ENCODE measurements at places on chromosomes 2 and 18. TPM values are rescaled to one million over a fixed set of nuclear protein-coding genes. Genes with fewer than 3 reads are reported as not detected.

- no peak for DNase-seq
Observed at GRCh38 chr2:69499966-69500365, 62.7 kb upstream of the NFU1 start.

DNA sequence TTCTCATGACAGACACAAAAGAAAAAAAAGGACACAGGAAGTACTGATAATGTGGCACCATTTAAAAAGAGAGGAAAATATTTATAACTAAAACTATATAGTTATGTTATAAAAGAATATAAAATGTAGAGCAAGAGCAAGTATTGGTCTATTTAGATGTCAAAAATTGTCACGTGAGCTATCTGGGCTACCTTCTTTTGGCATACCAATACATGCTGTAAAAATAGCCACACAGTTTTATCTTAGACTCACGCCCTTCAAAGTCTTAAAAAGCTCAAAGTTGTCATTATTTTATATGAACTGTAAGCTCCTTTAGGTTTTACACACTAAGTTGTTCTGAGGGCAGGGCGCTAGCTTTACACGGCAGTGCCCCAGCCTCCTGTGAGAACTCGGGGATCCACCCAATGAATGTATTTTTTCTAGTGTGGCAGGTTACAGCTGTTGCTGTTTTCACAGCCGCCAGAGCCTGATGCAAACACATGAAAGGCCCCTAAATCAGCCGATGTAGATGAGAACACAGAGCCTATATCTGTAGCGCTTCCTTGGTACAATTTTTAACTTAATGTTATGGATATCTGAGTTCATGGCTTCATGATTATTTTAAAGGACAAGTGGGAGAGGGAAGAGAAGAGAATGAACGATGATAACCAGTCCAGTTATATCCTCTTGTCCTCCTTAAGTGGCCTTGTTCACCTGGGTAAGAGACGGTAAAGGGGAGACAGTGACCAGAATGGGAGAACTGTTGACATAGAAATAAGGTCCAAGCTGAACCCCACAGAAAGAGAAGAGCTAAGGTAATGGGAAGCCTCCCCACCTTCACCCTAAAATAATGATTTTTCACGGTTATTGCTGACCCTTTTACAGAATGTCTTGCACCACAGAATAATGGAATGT lies 130.8 kb downstream of the CACNB4 start:
- no peak for DNase-seq

DOCK10 gene
- total RNA-seq = 29.7 TPM

DNA sequence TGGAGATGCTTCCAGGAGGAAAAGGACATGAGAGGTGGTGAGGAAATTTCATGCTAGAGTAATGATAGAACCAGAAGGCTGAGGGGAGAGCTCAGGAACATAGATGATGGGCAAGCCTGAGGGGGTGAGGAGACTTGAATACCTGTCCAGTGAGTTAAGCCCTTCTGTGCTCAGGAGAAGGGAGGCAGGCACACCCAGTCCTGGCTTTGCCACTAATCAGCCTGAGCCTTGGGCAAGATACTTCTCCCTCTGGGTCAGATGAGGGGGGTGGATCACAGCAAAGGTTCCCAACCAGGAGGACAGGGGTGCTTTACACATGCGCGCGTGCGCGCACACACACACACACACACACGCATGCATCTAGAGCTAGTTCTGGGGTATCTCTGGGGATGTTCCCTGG lies 151.6 kb upstream of the MSH6 start:
- DNase-seq = no peak

STPG4 gene
- total RNA-seq = 0.26 TPM

- DNase-seq = peak; percentile 60
Observed at GRCh38 chr2:70124983-70125480, 37.8 kb downstream of the PCBP1 start.

- DNase-seq = no peak
Observed at GRCh38 chr2:210445116-210445707, 31.3 kb downstream of the LANCL1 start.

MAPRE3 gene
- total RNA-seq = 17.5 TPM

GRCh38 chr2:230788554-230789175 lies 76.0 kb downstream of the CAB39 start:
- DNase-seq = no peak

DNA sequence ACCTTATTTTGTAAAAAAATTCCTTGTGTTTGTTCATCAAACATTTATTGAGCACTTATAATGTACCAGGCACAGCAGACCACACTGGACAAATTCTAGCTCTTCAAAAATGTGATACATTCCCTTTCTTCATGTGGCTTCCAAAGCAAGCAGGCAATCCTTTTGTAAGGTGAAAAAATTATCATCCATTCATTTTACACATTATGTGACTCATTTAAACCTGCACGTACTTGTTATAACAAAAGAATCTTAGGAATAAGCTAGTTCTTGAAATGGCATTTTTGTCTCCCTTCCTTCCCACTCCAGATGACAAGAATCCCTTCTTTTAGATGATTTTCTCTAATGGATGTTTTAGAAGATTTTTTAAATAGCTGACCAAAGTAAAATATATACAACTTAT lies 104.6 kb downstream of the KLF7 start:
- DNase-seq = no peak

- peak; percentile 77 for DNase-seq
Observed at GRCh38 chr18:903701-904100, 970 bp upstream of the ADCYAP1 start.

- no peak for DNase-seq
Observed at GRCh38 chr2:14756981-14757657, 124.6 kb downstream of the LRATD1 start.

SLC9A4 gene
- not detected for total RNA-seq

DNA sequence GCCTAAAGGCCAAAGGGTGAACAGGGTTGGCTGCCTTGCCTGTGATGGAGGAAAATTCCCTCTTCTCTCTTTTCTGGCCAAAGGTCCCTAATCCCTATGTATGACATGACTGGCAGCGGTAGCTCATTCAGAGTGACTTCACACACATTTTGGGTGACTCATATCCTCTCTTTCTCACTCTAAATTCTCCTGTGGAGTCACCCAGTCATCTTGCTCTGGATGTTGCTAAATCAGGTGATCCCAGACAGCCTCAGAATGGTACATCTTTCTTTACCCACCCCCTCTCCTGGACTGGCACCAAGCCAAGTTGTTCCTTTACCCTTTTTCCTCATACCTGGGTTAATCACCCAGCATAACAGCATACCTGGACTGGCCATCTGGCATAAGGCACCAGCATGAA lies 77.2 kb downstream of the NEURL3 start:
- DNase-seq = no peak

TMEM214 gene
- total RNA-seq = 55.2 TPM

- no peak for DNase-seq
Observed at GRCh38 chr2:68290901-68291300, 28.8 kb downstream of the CNRIP1 start.

TBC1D8 gene
- total RNA-seq = 8.8 TPM

- DNase-seq = no peak
Observed at GRCh38 chr2:6784291-6784690, 81.4 kb downstream of the CMPK2 start.

DNA sequence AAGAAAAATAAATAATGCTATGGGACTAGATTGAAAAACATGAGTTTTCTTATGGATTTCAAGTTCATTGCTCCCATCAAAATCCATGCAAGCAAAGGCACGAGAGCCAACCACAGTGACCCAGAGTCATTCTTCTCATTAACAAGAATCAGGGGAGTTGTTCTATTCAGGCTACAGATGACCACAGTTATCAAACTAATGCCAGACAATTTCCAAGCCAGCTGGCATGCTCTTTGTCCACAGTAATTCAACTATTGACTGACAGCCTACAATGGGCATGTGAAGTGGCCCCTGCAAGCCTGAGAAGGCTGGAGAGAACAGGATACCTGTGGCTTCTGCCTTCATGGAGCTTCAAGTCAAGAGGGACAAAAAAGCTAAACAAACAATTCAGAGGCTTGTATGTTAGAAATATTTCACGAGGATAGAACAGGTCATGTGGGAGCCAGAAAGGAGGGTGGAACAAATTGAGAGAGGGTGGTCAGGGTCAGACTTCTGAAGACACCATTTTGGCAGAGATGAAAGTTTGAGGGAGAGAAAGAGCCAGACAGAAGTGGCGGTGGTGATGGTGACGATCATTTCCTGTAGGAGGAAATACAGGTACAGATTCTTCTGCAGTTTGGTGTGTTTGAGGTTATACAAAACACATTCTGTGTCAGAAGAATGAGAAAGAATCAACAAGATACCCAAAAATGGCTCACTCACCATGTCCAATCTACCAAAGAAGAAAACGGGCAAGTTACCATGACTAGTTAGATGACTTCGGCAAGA lies 732.4 kb downstream of the RNF144A start:
- no peak for DNase-seq

DNA sequence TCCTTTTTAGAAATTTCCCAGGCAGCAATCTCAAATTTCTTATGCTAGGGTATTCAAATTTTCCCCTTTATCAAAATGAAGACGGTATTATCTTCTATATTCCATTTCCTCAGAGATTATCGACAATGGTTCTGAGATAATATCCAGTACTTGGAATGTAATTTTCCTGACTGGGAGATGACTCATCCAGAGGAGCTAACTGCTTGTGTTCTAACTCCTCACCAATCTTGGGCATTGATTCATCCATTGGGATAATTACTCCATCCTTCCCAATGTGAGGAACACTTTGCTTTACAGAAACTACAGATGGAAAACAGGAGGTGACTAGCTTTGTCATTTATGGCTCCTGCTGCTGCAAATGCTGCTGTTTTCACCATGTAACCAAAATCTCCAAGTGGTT lies 239.4 kb upstream of the LYPD1 start:
- no peak for DNase-seq

DNA sequence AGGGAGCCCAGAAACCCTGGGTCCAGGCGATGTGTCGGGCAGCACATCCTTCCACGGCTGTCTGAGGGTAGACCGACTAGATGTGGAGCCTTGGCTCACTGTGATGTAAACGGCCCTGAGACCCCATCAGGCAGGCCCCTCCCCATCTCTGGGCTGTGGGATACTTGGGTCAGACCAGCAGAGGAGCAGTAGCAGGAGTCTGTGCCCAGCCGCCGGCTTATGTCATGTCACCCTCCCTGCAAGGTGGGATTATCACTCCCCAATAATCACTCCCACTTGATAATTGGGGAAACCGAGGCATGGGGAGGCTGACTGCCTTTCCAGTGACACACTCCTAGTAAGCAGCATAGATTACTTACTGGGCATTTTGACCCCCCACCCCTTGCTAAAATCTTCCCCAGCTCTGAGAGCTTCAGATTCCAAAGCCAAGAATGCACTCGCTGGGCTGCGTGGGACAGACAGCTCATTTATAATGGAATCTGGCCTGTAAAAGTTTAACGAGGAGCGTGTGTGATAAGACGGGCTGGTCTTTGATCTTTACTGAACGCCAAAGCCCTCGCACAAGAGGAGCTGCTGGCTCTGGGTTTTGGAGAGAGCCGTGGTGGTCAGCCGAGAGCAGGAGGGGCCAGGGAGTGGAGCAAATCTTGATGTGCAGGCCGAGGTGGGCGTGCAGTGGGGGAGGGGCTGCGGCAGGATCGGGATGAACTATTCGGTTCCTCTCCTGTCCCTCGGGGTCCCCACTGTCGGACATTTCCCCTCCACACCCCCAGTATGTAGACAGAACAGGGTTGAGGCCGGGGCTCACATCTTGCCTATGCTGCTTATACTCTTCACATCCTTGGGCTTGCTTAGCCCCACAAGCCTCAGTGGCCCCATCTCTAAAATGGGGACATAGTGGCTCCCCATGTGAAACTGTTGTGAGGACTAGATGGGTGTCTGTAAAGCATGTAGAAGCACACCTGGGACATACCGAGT lies 200.0 kb downstream of the GLI2 start:
- DNase-seq = no peak

SERPINB4 gene
- not detected for total RNA-seq

All from neural crest cell (in vitro differentiated cells).